Activated CD4-positive, alpha-beta T cell treated with anti-CD3 and anti-CD28 coated beads for 36 hours (primary cell): ENCODE measurements at places on chromosomes 4 and X.

- no peaks in the 10 kb centered on the region for H3K36me3 ChIP-seq
- H3K4me3 ChIP-seq = no peak overlapping the region
- peaks cover 24% of the 10 kb centered on the region for H3K27me3 ChIP-seq
- DNase-seq = peak; percentile 6
- no peak overlapping the region for H3K27ac ChIP-seq
- no peaks in the 10 kb centered on the region for H3K4me1 ChIP-seq
These were observed 3.6 kb downstream of the IRS4 start for GRCh38 chrX:108732630-108733321.

DNA sequence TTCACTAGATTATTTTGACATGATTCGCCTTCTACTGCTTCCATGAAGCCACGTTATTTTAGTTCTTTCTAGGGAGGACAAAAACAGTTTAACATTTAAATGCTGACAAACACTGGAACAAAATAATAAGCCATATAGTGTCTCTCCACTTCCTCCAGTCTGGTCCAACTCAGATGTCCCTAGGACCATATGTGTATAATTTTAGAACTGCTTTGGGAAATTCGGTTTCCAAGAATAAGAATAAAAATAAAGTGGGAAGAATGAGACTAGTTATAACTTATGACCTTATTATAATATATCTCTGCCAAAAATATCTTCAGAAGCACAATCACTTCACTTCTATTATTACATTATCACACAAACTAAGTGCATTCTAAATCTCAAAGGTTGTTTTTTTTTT is 164.4 kb upstream of the POF1B start:
- no peak overlapping the region for H3K4me3 ChIP-seq
- no peaks in the 10 kb centered on the region for H3K4me1 ChIP-seq
- no peak for DNase-seq
- H3K36me3 ChIP-seq = no peaks in the 10 kb centered on the region
- H3K27ac ChIP-seq = no peak overlapping the region

GRCh38 chr4:77443941-77444340 is 161.7 kb upstream of the CXCL13 start:
- H3K4me1 ChIP-seq = no peaks in the 10 kb centered on the region
- H3K36me3 ChIP-seq = no peaks in the 10 kb centered on the region
- peaks cover 11% of the 10 kb centered on the region for H3K27me3 ChIP-seq
- H3K27ac ChIP-seq = no peak overlapping the region
- H3K4me3 ChIP-seq = no peak overlapping the region
- DNase-seq = no peak

DNA sequence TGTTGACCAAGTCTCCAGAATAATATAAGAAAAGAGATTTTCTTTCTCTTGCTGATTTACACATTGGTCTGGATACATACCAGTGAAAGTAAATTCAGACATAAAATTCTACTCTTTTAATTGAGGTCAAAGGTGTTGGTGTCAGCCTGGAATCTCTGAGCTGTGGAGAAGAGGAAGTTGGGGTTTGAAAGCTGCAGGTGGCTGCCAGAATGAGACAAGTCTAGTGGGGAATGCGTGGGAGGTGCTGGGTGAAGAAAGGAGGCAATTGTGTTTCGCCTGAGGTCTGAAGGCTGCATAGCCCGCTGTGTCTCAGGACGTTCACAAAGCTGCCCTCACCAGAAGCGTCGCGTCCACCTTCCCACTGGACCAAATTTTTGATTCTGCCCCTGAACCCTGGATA is 31.2 kb downstream of the PHEX start:
- peak; percentile 59 for DNase-seq
- H3K27me3 ChIP-seq = no peaks in the 10 kb centered on the region
- peak overlapping the region; percentile 63 for H3K27ac ChIP-seq

GRCh38 chrX:74321191-74321590 is 17.2 kb downstream of the ZCCHC13 start:
- no peak for DNase-seq
- H3K27me3 ChIP-seq = no peaks in the 10 kb centered on the region
- no peak overlapping the region for H3K27ac ChIP-seq
- H3K36me3 ChIP-seq = no peaks in the 10 kb centered on the region
- H3K4me1 ChIP-seq = no peaks in the 10 kb centered on the region
- H3K4me3 ChIP-seq = no peak overlapping the region

GRCh38 chr4:186205156-186205555 is 13.8 kb downstream of the CYP4V2 start:
- no peak for DNase-seq
- peaks cover 24% of the 10 kb centered on the region for H3K36me3 ChIP-seq
- no peaks in the 10 kb centered on the region for H3K27me3 ChIP-seq
- H3K4me3 ChIP-seq = no peak overlapping the region
- peaks cover 11% of the 10 kb centered on the region for H3K4me1 ChIP-seq

DNA sequence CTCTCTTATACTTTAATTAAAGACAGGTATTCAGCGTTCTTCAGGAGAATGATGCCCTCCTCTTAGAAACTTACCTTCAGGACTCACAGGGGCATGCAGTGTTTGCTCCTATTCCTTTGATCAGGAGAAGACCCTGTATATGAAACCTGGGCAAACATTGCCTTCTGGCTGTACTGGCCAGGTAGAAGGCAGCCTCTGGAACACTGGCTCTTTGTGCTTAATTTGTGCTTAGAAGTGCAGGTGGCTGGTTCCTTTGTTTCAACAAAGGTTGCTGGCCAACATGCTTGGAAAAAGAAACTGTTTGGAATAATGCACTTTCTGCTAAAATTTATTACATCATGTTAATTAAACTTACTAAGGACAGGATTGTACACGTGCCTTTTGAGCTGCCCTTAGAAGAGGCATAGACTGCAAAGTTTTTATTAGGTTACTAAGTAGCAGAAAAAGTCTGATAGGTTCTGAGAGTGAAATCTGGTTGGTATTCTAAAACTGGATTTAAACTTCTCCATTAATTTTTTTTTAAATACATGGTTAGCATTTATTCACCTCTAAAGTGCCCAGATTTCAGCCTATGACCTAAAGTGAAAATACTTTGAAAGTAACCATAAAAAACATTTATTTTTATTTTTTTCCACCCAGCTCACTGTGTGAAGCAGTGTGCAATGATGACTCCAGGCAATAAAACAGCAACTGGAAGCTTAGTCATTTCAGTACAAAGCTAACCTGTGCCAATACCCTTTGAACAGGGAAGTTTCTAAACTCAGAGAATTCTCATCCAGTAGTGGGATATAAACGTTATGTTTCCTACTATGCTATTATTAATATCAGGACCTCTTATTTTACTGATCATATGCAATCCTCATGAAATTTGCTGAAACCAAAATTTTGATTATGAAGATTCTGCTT is 11.3 kb downstream of the RASSF6 start:
- H3K4me3 ChIP-seq = no peak overlapping the region
- no peak for DNase-seq
- H3K27me3 ChIP-seq = peaks cover 2% of the 10 kb centered on the region

- peaks cover 14% of the 10 kb centered on the region for H3K27me3 ChIP-seq
- H3K36me3 ChIP-seq = no peaks in the 10 kb centered on the region
- DNase-seq = no peak
- no peak overlapping the region for H3K4me3 ChIP-seq
- H3K27ac ChIP-seq = no peak overlapping the region
These were observed 1.0 kb downstream of the CHRDL1 start for GRCh38 chrX:110794601-110795000.

GRCh38 chr4:122899682-122900081 is 22.7 kb downstream of the NUDT6 start:
- no peak overlapping the region for H3K27ac ChIP-seq
- no peaks in the 10 kb centered on the region for H3K27me3 ChIP-seq
- no peak overlapping the region for H3K4me3 ChIP-seq

GRCh38 chrX:110317061-110317819 is 645 bp downstream of the AMMECR1 start:
- H3K4me3 ChIP-seq = peak overlapping the region; percentile 88
- H3K36me3 ChIP-seq = no peaks in the 10 kb centered on the region
- peak overlapping the region; percentile 85 for H3K27ac ChIP-seq
- no peaks in the 10 kb centered on the region for H3K27me3 ChIP-seq
- H3K4me1 ChIP-seq = peaks cover 28% of the 10 kb centered on the region
- peak; percentile 51 for DNase-seq

- no peaks in the 10 kb centered on the region for H3K4me1 ChIP-seq
- DNase-seq = no peak
- H3K27ac ChIP-seq = no peak within 1 kb of the TSS
- H3K36me3 ChIP-seq = no peaks in the 10 kb centered on the region
- no peak within 1 kb of the TSS for H3K4me3 ChIP-seq
These were observed at the start of gene NPY2R for GRCh38 chr4:155208258-155209054. NPY2R (plus strand) TSS chr4:155208636; CDS start chr4:155213940, 5,304 bp downstream.

DNA sequence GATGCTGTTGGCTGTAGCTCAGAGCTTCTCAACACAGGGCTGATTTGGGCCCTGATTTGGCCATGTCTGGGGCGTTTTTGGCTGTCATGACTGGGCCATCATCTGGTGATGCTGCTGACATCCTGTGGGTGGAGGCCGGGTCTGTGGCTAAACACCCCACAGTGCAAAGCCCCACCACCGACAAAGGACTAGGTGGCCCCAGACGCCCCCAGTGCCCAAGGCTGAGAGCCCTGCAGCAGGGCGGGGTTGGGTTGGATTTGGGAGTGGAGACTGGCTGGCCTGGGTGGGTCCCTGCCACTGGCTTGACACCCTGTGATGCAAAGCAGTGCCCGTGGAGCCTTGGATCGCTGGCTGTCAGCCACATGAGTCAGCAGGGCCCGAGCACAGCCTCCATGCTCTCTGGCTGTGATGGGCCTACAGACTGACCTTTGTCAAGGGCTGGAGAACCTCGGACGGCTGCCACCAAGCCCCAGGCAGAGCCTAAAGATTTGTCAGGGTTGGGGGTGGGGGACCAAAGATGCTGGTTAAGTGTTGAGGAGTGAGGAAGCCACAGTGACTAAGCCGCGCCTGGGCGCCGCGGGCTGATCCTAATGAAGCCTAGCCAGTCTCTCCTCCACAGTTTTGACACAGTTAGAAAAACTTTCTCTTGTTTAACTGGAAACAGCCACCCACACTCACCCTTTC is 28.3 kb downstream of the CYTL1 start:
- H3K4me1 ChIP-seq = no peaks in the 10 kb centered on the region
- H3K4me3 ChIP-seq = no peak overlapping the region
- H3K27me3 ChIP-seq = peaks cover 5% of the 10 kb centered on the region
- no peaks in the 10 kb centered on the region for H3K36me3 ChIP-seq
- no peak overlapping the region for H3K27ac ChIP-seq
- no peak for DNase-seq

- H3K36me3 ChIP-seq = no peaks in the 10 kb centered on the region
- peaks cover 4% of the 10 kb centered on the region for H3K27me3 ChIP-seq
- no peak for DNase-seq
- no peak overlapping the region for H3K4me3 ChIP-seq
- no peak overlapping the region for H3K27ac ChIP-seq
These were observed 50.5 kb downstream of the SLC4A4 start for GRCh38 chr4:71389149-71389827.

- H3K4me3 ChIP-seq = peak overlapping the region; percentile 28
- no peaks in the 10 kb centered on the region for H3K27me3 ChIP-seq
- peak overlapping the region; percentile 71 for H3K27ac ChIP-seq
- no peak for DNase-seq
These were observed 41.0 kb downstream of the FNIP2 start for GRCh38 chr4:158809611-158810486.

DNA sequence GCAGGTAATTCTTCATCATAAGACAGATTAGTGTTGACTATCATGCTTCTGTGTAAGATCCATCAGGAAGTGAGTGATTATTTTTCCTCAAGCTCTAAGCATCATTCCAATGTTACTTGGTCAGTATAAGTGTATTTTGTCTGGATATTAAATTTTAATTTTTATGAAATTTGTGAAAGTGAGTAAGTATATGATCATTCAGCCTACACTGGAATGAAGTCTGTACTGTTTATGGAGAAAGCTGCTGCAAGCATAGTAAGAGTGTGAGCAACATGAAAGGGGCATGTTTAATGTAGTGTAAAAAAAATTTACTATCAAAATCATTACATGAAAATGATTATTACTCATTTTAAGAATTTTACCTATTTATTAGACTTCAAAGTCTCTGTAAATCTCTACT is 84.8 kb downstream of the IL15 start:
- H3K4me1 ChIP-seq = no peaks in the 10 kb centered on the region
- no peak overlapping the region for H3K4me3 ChIP-seq
- H3K36me3 ChIP-seq = no peaks in the 10 kb centered on the region
- H3K27ac ChIP-seq = no peak overlapping the region
- H3K27me3 ChIP-seq = no peaks in the 10 kb centered on the region

GRCh38 chrX:14660970-14661369 is 131.6 kb downstream of the GLRA2 start:
- peaks cover 3% of the 10 kb centered on the region for H3K27me3 ChIP-seq
- no peak for DNase-seq
- H3K36me3 ChIP-seq = no peaks in the 10 kb centered on the region
- H3K4me3 ChIP-seq = no peak overlapping the region
